ENCODE measurements at places on chromosomes 16 and 17.

- no peak for DNase-seq
Measured at GRCh38 chr16:12568438-12568837, 235.2 kb downstream of the CPPED1 start.

GRCh38 chr16:27472091-27473020 lies 70.4 kb downstream of the IL21R start:
- DNase-seq = no peak

DNA sequence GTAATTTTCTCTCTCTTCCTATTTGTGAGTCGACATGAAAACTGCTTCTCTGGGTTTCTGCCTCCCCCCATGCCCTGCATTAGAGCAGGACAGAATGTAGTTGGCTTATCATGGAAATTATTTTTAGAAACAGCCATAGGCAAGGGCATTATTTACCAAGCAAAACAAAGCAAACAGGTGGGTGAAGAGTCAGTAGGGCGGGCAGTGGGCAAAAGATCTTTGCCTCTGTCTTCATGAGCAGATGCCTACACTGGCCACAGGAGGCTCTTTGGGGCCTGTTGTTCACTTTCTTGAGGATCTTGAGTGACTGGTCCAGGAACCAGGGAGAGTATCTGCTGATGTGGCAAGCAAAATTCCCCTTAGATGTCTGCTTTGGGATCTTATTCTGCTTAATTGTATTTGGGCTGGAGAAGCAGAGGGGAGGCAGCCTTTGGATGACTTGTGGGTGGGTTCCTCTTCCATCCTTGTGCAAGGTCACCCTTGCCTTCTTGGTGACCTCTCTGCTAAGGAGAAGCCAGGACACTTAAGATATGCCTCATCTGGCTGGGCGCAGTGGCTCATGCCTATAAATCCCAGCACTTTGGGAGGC lies 42.5 kb upstream of the CLEC19A start:
- DNase-seq = no peak

GRCh38 chr16:69845181-69845580 lies 83.0 kb downstream of the WWP2 start:
- DNase-seq = no peak

GRCh38 chr17:53765609-53766008 lies 57.1 kb upstream of the KIF2B start:
- no peak for DNase-seq

GRCh38 chr16:75064403-75065148 lies 52.0 kb downstream of the LDHD start:
- peak; percentile 32 for DNase-seq

DNA sequence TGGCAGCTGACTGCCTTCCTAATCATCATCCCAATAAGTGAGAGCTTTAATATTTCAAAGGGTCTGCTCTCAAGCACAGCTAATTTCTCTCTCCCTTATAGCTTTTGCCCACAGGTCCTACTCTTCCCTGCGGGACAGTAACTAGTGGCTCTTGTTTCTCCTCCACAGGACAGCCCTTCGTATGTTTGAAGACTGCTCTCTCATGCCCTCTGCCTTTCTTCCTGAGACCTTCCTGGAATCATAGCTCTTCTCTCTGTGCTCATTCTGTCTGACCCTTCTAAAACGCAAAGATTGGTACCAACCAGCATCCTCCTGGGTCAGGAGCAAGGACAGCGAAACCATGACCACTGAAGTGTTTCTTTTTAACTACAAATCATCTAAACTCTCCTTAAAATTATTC lies 168.9 kb downstream of the GRIN2A start:
- no peak for DNase-seq

- peak; percentile 71 for DNase-seq
Measured at GRCh38 chr16:48596326-48596725, 13.7 kb downstream of the N4BP1 start.

DNA sequence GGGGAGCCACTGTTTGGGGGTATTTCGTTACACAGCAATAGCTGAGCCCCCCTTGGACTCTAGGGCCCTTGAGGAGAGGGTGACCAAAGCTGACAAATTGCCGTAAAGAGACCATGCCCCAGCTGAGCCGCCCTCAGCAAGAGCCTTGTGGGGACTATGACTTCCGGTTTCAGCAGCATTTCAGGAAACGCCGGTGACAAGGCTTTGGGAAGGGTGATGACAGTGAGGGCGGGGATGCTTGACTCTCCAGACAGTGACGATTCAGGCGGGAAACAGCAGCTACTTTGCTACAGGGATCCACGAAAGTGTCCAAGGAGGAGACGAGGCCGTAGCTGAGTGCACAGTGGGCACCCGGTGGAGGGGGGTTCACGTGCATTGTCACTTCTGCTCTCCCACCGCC lies 360.8 kb downstream of the C16orf95 start:
- no peak for DNase-seq

GRCh38 chr16:28155293-28155692 lies 56.5 kb downstream of the XPO6 start:
- DNase-seq = no peak

DNA sequence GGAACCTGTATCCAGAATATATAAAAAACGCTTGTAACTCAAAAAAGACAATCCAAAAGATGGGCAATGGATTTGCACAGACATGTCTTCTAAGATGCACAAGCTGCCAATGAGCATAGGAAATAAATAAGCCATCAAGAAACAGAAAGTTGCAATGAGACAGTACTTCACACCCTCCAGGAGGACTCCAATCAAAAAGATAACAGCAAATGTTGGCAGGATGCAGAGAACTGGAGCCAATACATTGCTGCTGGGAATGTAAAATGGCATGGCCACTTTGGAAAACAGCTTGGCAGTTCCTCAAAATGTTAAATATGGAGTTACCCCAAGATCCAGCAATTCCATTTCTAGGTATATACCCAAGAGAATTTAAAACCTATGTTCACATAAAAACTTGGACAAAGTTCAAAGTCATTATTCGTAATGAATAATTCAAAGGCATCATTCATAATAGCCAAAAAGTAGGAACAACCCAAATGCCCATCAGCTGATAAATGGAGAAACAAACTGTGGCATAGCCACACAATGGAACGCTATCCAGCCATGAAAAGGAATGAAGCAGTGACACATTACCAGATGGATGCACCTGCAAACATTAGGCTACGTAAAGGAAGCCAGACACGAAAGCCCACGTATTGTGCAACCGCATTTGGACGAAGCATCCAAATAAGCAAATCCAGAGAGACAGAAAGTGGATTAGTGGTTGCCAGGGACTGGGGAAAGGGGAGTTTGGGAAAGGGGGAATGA lies 25.6 kb downstream of the GGA2 start:
- DNase-seq = no peak

DNA sequence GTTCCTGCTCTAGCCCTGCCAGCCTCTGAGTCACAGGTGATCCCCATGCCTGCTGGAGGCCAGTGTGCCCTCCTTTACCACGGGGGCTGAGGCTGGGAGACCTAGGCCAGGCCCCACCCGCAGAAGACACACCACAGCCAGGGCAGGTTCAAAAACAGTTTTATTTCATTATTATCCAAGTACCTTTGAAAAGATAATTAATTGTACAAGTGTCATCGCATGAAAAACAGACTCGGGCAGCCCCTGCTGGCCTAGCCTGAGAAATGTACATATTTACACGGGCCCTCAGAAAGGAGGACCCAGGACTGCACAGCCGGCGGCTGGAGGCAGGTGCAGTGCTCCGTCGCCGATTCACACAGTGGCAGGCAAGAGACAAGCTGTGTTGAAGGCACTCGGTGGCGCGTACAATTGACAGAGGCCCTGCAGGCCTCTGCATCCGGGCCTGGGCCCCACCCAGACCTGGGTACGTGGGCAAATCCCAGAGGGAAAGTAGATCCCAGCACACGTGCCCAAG lies 4.4 kb downstream of the PDIA2 start:
- DNase-seq = no peak

DNA sequence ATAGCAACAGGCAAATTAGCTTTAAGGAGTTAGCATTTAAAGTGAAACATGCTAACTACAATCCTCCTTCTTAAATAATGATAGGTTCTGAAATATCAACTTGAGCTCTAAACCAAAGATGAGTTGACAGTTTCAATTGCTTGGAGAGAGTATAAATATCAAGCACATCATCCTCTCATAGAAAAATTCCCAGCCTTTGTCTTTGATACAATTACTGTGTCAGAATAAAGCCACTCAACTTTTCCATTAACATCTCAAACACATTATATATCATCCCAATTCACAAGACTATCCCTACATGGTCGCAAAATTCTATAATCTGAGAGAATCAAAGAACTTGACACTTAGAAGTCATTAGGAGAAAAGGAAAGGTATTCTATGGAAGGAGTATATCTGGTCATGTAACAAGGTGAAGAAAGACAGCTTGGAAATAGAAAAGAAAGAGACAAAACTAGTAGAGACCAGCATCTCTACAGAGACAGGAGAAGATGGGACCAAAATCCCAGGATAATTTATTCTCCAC lies 189.8 kb downstream of the CEP112 start:
- DNase-seq = no peak

DNA sequence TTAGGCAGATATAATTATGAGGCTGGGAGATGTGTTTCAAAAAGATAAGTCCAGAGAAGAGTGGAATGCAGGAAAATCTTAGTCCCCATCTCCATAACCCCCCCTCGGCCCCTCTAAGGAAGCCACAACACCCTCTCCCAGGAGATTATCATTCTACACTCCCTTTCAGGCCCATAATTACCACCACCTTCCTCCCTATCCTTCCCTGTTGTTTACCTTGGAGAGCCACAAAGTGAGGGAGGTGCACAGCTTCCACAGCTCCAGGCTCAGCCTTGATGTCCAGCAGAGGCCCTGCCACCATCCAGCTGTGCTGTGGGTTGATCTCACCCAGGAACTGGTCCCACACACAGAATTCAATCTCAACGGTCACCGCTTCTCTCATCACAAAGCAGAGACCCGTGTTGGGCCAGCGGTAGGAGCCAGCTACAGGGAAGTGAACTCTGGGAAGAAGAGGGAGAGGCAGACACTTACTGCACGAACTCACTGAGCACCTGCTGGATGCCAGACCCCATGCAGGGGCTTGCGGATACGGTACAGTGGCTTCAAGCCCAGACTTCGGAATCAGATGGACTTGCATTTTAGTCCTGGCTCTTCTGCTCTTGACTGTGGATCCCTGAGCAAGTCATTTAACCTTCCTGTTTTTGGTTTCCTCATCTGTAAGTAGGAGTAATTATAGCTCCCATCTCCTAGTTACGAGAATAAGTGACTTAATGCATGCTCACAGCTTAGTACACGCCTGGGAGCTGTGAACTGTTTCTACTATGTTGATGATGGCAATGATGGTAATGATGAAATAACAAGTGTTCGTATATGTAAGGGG lies 44.1 kb downstream of the MIS12 start:
- no peak for DNase-seq

- no peak for DNase-seq
Measured at GRCh38 chr16:66035096-66035495, 331.4 kb upstream of the CDH5 start.

Data from activated naive CD4-positive, alpha-beta T cell treated with Interleukin-2 at 50 U/mL for 16 hours (primary cell).